ENCODE measurements at places on chromosomes 3 and 15.

DNA sequence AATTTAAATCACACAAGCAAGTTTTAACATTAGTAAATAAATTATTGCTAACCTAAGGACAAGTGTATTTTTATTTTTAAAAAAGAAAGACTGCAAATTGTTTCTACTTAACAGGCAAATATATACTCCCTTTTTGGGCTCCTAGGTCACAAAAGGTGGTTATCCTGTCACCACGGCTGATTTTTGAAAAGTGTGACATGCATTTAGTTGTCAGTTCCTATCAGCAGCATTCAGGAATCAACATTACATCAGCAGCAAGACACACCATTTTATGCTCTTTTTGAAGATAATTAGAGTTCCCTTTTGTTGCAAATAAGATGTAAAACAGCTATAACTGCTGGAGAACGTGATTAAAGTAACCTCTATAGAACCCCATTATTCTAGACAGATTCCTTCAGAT is 357.5 kb upstream of the TMCO5A start:
- no peak for DNase-seq

DNA sequence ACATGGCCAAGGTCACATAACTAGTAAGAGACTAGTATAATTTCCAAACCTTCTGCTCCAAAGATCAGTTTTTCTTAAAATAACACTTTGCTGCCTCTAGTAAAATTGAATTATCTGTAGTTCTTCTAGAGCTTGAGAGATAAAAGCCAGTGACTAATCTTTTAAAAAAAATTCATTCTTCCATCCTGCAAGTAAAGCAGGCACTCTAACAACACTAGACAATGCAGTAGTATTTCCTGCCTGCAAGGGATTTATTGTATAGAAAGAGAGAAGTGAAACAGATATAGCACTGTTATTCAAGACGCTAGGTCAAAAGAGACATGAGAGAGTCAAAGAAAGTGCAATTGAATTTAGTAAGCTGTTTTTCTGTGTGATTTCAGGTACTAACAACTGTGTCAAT is 159.5 kb upstream of the TBC1D5 start:
- DNase-seq: no peak

DNA sequence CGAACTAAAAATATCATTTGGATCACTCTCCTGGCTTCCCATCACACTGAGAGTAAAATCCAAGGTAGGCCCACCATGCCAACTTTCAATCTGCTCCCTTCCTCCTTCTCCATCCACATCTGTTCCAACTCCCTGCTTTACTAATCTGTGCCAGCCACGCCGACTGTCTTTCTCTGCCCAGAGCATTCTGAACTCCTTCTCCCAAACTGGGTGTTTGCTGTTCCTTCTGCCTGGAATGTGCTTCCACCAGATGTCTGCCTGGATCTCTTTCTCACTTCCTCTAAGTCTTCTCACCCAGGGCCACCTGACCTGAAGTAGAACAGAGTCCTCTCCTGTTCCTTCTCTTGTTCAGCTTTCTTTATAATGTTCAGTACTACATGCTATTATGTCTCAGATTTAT is 5.6 kb upstream of the ARL8B start:
- no peak for DNase-seq

DNA sequence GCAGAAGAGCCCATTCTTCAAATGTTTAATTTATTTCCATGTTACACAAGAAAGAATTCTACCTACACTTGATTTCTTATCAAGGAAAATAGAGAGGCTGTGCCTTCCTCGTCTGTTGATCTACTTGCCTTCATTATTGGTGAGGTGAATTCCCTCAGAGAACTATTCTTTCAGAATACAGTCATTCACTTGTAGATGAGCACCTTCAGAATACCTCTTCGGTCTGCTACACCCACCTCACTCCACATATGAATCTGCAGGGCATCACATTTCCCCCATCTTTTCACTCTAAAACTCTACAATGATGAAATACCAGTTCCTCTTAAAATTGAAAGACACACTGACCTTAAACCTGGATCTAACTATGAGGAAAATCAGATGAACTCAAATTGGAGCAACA is 43.0 kb downstream of the TAFA4 start:
- no peak for DNase-seq

DNA sequence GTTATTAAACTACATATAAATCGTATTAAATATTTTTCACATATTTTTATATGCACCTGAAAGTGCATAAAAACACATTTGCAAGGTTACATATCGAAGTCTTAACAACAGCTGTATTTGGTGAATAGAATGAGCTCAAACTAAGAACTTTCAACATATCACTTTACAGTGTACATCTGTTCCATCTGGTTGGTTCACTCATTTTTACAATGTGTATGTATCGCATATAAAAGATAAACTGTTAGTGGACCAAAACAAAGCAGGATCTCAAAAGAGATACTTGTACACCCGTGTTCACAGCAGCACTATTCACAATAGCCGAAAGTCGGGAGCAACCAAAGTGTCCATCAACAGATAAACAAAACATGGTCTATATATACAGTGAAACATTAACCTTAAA is 55.8 kb downstream of the TBL1XR1 start:
- DNase-seq: no peak

DNA sequence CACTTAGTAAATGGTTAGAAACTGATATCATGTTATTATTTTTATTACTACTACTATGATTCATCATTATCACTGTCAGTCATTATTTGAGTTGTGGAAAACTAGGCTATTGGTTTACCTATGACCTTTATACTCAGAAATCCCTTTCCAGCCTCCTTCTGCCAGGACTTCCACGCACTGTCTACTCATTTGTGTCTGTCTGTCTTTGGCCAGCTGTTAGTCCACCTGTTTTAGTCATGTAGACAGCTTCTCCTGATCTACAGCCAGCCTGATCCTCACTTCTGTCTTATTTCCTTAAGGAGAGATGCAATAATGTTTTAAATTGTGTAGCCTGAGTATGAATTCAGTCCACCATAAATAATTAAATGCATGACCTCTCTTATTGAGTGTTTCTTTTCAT is 162.8 kb downstream of the EPHA3 start:
- DNase-seq: no peak

DNA sequence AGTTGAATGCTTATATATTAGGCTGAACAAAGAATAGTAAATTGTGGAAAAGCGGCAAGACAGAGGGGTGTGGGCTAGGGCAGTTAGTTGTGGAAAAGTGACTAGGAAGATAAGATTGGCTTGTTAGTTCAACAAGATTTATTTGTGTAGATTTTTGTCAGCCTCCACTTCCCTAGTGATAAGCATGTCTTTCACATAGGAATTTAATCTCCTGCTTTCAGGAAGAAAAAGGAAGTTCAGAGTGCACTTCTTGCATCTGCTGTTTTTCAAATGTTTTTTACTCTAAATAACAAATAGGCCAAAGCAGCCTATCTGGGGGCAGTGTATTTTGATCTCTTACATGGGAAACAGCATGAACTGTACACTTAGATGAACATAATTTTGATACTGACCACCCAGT is 919.9 kb downstream of the NAALADL2 start:
- DNase-seq: no peak

- no peak for DNase-seq
Observed at GRCh38 chr15:100566850-100567628, 34.9 kb downstream of the LINS1 start.

DNA sequence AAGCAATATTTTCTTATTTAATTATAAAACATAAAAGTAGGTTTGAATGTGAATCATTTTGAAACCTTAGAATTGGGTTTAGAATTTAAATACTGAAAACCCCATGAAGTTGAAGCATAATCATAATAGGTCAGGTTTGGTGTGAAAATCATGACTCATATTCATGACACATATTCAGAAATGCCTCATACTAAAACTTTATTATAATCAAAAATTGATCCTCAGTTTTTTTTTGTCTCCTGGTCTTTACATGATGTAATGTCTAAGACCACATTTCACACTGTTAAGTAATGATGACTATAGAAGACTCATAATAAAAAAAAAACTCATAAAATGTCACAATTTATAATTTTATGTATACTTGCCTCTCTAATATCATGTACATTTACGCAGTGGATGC is 190.4 kb downstream of the FOXP1 start:
- DNase-seq: no peak

- DNase-seq: no peak
Observed at GRCh38 chr15:43702174-43702573, 8.5 kb downstream of the CKMT1A start.

DNA sequence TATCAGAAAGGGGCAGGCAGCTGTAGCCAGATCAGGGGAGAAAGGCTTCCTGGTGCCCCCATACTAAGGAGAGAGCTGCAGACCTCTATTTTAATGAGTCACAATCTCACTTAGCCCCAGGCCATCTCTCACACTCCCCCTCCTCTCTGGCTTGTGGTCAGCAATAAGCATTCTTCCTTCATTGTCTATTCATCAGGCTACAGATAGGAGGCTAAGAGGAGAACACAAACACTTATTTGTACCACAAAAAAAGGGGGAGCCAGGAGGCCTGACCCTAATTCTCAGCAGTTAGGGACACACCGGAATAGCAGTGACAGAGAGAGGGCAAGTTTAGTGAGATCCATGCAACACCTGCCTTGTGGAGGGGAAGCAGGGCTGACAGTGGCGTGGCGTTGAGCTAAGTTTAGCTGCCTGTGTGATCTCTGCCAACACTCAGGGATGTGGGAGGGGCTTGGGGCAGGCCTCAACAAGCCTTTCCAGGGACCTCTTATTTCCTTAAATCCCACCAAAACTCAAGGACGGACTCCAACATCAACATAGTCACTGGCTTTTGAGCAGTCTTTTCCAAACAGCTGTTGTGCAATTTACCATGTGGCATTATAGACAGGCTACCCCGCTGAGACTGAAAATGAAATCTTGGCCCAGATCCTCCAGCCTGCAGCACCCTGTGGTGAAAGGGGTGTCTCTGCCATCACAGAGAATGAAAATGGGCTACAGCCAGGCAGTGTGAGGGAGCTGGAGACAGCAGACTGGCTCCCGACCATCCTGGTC is 191.9 kb upstream of the TSC22D2 start:
- peak; percentile 72 for DNase-seq

- no peak for DNase-seq
Observed at GRCh38 chr3:105944721-105945120, 75.9 kb upstream of the CBLB start.

GRCh38 chr3:69715204-69715603 is 24.1 kb upstream of the MITF start:
- DNase-seq: no peak

DNA sequence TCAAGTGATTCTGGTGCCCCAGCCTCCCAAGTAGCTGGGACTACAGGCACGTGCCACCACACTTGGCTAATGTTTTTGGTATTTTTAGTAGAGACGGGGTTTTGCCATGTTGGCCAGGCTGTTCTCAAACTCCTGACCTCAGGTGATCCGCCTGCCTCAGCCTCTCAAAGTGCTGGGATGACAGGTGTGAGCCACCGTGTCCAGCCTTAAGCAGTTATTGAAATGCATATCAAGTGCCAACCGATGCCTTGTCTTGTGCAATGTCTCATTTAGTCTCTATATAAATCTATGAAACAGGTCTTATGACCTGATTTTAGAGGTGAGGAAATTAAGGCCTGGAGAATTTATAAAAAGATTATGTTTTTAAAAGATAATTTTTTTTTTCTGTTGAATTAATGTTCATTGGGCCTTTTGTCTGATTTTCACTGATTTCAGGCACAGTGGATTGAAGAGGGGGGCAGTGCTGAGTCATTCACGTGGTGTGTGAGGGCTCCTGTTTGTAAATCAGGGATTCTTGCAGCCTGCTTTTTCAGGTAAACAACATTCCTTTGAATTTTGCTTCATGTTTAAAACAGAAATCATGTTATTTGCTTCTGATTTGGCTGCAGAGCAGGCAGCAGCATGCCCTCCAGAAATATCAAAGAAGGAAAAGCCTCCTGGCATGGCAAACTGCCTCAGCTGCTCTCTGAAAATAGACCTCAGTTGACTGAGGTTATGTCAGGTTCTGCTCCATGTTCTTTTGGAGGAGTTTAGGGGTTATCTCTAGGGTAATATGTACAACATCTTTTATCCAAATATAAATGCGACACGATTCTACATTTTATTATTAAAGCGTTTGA is 407.0 kb upstream of the RGMA start:
- no peak for DNase-seq

GRCh38 chr3:50436114-50436674 is 67.2 kb downstream of the CACNA2D2 start:
- DNase-seq: peak; percentile 75

DNA sequence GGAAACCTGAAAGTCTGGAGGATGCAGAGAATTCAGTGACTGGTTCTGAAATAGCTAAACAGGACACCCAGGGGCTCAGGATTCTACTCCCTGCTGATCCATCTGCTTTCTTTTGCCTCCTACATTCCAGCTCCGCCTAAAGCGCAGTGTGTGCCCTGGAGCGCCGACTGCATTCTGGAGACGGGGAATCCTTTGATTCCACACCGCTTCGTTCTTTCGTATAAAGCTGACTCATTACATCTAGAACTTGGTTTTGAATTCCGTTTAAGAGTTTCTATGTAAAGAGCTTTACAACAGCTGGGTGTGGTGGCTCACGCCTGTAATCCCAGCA is 61.8 kb downstream of the SENP2 start:
- DNase-seq: no peak

DNA sequence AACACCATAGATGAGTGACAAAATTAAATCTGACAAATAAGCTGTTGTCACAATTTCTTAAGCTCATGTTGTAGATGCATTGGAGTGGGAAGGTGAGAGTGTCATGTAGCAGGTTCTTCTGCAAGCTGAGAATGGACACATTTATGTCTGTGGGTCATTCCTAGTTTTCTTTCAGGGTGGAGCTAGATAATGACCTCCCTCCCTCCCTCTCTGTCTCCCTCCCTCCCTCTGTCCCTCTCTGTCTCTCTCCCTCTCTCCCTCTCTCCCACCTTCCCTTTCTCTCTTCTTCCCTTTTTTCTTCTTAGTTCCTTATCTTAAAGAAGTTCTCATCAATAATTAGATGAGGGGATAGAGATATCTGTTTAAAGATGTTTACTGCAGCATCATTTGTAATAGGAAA is 36.0 kb downstream of the PXYLP1 start:
- no peak for DNase-seq

- no peak for DNase-seq
Observed at GRCh38 chr15:63500265-63501250, 3.8 kb upstream of the USP3 start.

- no peak for DNase-seq
Observed at GRCh38 chr3:129435367-129435766, 4.4 kb downstream of the MBD4 start.

DNA sequence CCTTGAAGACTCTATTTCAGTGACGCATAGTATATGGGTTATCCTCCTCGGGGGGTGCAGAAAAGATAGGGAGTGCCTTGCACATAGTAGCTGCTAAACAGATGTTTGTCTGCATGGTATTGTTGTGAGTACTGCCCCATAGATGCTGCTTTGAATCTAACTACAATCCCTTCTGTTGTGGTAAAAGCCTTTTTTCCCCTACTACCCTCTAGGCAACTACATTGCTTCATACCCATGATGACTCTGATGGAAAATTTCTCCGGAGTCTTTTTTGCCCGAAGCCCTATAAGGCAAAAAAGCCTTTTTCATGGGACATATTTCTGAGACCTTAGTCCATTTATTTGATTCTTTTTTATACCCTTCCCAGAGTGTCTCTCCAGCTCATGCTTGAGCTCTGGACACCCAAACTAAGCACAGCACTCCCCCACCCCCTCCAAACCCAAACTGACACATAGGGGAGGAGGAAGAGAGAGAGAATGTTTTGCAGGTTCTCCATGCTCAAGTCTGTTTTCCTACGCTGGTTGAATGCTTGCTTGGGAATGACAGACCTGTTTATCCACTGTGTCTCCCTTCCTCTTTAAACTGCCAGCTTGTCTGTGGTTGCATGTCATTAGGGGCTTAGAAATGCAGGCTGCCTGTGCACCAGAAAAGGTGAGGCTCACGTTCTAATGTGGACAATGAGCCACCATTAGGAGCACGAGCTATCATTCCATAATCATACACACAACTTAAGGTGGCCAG is 52.9 kb downstream of the LRTM1 start:
- DNase-seq: no peak

All from right forelimb (tissue), 1 donor.